Left kidney (tissue), 8 donors: ENCODE measurements at places on chromosomes 12 and 14. TPM values are rescaled to one million over a fixed set of nuclear protein-coding genes. Genes with fewer than 3 reads are reported as not detected.
A peak's percentile ranks its signal among the peaks of the same experiment; 100 is the strongest.

DNA sequence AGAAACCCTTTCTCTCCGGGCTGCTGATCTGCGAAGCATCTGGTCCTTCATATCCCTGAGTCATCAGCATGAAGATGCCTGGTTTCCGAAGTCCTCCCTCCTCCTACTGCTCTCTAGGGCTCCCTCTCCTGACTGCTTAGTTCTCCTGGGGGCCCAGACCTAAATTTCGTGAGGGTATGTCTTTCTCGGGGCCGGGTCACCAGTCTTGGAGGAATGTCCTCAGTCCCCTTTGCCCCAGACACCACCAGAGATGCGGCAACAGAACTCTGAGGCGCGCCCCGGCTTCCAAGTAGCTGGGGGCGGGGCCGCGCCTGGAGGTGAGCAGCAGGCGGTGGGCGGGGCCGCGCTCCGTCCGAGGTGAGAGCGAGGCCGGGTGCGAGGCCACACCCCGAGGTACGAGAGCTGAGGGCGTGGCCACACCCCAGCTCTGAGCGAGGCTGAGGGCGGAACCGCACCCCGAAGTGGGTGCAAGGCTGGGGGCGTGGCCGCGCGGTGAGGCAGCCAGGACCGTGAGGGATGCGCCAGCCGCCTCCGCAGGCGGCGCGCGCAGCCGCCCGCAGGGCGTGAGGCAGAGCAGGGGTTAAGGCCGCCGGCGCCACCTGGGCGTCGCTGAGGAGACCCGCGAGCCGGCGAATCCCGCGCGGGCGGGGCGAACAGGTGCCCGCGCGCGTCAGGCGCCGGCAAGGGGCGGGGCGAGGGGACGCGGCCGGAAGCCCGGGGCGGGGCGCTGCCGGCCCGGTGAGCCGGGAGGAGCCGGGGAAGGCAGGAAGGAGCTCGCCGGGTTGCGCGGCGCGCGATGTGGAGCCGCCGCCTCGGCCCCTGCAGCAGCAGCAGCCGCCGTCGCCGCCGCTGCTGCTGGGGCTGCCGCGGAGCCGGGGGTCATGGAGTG is at the start of gene BICDL1:
Gene BICDL1 (plus strand): TSS at position 765 of the 889 bp plus-strand sequence. CDS start 633 bp downstream, outside the sequence.
- DNase-seq: peak; percentile 72

The LTBP2 gene
- polyA plus RNA-seq: 2.3 TPM

DNA sequence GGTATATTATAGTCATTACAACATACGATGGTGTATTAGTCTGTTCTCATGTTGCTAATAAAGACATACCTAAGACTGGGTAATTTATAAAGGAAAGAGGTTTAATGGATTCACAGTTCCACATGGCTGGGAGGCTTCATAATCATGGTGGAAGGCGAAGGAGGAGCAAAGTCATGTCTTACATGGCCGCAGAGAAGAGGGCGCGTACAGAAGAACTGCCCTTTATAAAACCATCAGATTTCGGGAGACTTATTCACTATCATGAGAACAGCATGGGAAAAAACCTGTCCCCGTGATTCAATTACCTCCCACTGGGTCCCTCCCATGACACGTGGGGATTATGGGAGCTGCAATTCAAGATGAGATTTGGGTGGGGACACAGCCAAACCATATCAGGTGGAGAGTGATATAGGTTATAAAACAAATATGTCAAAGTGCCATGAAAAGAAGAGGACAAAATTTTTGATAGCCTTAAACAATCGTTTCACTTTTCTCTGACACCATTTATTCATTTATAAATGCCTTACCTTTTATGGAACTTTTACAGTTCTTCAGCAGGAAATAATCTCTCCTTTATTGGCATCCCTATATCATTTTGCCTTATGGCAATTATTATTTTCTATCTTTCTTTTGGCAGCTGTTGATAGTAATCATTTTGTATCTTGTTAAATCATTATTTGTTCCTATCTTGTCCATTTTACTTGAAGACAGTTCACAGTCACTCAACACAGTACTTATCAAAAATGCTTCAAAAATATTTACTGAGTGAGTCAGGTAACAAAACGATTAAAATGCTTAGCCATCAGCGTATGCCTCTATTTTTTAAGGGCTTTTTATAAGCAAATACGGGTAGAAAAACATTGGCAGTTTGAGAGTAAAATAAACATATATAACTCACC is 196.0 kb downstream of the RAD51B start:
- DNase-seq: no peak

DNA sequence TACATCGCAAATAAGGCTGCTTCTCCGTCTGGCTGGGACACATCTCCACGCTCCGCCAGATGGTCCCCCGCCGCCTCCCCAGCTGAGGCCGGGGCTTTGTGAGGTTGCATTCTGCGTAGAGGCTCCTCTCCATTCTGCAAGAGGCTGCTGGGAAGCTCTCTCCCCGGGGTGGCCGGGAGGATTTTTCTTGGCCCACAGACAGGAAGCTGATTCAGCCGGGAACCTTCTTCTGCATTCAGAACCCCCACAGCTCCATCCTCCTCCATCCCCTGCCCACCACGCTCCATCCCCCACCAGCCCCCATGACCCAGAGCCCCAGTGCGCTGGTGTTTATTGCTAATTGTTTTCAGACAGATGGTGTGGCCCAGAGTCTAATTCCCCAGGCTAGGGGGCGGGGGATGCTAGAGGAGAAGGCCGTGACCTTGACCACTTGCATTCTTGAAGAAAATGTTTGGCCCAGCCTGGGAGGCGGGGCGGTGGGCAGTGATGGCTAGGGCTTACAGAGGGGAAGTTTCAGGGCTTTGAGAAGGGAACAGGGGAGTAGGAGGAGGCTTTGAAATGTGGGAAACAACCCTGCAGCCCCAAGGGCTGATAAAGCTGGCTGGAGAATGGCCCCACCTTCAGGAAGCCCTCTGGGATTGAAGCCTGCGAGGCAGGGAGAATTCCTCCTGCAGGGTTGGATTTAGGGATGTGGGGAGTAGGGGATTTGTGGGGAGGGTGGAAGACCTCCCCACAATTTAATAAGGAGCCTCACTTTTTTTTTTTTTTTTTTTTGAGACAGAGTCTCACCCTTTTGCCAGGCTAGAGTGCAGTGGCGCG is 88.5 kb upstream of the NCOR2 start:
- peak; percentile 84 for DNase-seq

GRCh38 chr12:25759752-25760151 is 198.7 kb upstream of the RASSF8 start:
- DNase-seq: no peak

GRCh38 chr12:51082561-51083125 is 753 bp downstream of the CSRNP2 start:
- DNase-seq: peak; percentile 54

DNA sequence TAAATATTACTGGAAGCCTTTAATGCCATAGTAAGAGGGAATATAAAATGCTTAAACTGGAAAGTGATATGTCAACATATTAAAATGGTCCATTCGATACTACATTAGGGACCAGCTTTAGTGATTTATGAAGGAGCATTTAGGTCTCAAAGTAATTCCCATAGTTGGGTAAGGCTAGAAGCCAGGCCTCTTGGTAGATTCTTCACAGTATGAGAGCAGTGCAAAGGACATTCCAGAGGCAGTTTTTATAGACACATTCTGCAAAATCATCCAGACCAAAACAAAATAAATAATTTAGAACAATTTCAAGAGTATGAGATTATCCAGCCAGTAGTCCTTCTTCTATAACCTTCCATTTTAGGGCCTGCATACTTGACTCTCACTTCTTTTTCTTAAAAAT is 142.6 kb upstream of the PDZRN4 start:
- no peak for DNase-seq

The TSPAN11 gene
- polyA plus RNA-seq: 5.3 TPM

The TC2N gene
- polyA plus RNA-seq: 10.0 TPM

DNA sequence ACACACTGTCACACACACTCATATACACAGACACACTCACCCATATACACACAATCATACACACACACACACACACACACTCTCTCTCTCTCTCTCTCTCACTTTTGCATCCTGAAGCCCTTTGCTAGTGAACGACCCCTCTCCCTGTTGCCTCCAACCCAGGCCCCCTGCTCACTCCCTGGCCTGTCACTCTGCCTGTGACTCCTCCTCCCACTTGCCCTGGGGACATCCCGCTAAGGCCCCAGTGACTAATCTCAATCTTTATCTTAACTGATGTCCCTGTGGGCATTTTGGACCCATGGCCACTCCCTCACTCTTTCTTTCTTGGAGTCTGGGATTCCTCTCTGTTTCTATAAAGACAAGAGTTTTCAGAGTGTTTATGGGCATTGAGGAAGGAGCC is 10.9 kb upstream of the DLK1 start:
- no peak for DNase-seq

GRCh38 chr12:121511916-121512315 is 68.9 kb downstream of the KDM2B start:
- DNase-seq: no peak

DNA sequence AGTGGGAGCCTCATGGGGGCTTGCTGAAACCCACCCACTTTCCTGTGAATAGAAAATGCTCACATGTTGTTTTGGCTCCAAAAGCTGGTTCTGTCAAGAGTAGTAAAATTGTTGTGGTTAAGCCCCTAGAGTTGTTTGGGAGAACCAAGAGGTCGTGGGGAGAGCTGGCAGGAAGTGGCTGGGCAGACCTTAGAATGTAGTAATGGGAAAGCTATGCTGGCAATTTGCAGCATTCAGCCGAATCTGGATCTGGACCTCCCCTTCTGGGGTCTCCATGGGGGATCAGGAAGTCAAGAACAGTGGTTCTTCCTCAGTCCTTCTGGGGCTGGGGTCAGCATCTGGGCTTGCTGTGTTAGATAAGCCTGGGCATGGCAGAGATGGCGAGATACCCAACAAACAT is 150.6 kb upstream of the TBX3 start:
- no peak for DNase-seq

GRCh38 chr12:49866859-49867569 is 24.1 kb upstream of the BCDIN3D start:
- DNase-seq: peak; percentile 79

DNA sequence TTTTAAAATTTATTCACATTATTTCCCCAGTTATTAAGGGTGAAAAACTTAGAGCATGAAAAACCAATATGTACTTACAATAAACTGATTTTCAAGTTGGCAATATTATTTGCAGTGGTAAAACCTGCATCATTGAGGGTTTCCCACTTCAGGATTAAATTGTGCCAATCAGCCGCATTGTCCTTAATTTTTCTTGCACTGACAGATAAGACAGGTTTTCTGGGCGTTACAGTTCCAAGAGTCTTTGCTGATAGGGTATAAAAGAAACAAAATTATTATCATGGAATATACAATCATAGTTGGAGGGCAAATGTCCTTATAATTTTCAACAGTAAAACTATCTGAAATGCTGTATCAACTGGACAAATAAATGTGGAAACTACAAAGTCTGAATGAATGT is 3.3 kb downstream of the CINP start:
- DNase-seq: no peak

The MYBPC1 gene
- polyA plus RNA-seq: not detected

The PTCSC3 gene
- polyA plus RNA-seq: 0.67 TPM

The OVCH1 gene
- 0.78 TPM for polyA plus RNA-seq

- DNase-seq: no peak
Measured at GRCh38 chr14:36605506-36605857, 23.1 kb upstream of the NKX2-8 start.

GRCh38 chr12:24719293-24719721 is 229.6 kb downstream of the BCAT1 start:
- no peak for DNase-seq

- no peak for DNase-seq
Measured at GRCh38 chr14:50601394-50601793, 41.4 kb downstream of the ATL1 start.

- peak; percentile 65 for DNase-seq
Measured at GRCh38 chr14:100246809-100247428, 8.0 kb downstream of the YY1 start.

DNA sequence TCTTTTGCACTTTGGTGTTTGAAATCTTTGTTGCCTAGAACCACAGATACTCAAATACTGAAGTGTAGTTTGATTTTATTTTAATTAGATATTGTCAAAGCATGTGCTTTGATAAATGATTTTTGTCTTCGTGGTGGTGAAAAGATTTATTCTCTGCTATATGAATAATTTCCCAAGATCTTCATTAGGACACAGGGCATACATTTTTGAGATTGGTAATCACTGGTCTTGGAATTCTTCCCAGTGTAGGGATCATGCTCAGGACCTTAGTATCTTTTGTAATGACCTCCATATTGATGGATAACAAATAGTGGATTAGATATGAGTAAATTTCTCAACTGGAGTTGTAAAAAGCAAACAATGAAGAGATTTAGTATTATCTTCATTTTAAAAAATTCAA is 28.2 kb downstream of the TBK1 start:
- no peak for DNase-seq

The CPSF6 gene
- 137 TPM for polyA plus RNA-seq

- DNase-seq: no peak
Measured at GRCh38 chr14:100110816-100111215, 45.6 kb downstream of the EVL start.

- DNase-seq: no peak
Measured at GRCh38 chr14:35380794-35381193, 23.8 kb downstream of the NFKBIA start.

DNA sequence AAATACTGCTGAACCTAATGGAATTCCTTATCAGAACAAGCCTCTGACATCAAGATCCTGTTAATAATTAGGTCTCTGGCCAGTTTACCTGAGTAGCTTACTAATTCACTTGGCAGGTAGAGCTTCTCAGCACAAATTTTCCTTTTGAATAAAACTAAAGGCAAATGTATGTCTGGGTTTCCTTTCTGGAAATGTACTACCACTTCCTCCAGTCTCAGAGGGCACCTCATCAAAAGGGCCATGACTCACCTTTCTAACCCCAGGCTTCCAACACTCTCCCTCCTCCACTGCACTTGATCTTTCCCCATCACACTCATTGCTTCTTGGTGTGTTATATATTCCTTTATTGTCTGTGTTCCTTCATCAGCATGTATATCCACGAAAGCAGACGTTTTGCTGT is 90.5 kb downstream of the SLC2A13 start:
- no peak for DNase-seq

DNA sequence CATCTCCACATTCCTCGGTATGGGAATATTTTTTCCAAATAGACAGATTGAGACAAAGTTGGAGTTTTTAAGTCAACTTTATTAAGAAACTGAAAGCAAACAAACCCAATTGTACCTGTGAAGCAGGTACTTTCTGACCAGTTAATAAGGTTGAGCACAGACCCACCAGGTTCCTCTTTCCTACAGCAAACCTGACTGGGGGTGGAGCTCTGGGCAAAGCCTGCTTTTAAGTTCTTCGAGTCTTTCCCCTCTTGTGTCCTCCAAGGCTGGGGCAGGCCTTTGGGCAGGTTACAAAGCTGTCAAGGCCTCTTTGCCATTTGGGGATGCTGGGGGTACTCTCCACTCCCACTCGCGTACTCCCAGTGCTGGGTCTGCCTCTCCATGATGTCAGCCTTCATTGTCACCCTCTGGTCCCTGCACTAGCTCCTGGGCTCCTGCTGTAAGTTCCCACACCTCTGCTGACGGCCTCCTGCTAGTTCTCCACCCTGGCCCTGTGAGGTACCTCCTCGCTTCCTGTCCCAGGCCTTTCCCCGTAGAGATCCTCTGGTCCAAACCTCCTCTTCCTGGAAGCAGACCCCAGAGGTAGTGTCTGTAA is 3.2 kb downstream of the KCNH3 start:
- DNase-seq: no peak

The BICDL1 gene
- polyA plus RNA-seq: 37.8 TPM

- no peak for DNase-seq
Measured at GRCh38 chr12:75725521-75726111, 214.2 kb upstream of the KRR1 start.

GRCh38 chr14:67665868-67666267 is 8.6 kb downstream of the VTI1B start:
- DNase-seq: no peak

The SERPINA10 gene
- 0.23 TPM for polyA plus RNA-seq
